ENCODE measurements at places on chromosomes 2 and 18.

- DNase-seq = no peak
These were observed 22.0 kb upstream of the SERPINB12 start for GRCh38 chr18:63520053-63520685.

DNA sequence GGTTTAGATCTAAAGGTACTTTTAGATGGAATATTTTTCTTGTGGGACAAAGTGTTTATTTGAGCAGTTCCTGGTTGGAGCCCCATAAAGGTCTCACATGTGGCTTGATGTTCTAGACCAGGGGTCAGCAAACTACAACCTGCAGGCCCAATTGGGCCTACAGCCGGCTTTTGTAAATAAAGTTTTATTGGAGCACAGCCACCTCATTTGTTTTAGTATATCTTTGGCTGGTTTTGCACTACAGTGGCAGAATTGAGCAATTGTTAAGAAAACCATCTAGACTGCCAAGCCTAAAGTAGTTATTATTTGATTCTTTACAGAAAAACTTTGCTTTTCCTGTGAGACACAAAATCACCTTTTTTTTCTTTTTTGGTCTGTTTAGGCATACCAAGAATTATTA, 41.6 kb downstream of the NDC80 start:
- no peak for DNase-seq

GRCh38 chr2:170404846-170405245, 226.9 kb downstream of the MYO3B start:
- DNase-seq = no peak

DNA sequence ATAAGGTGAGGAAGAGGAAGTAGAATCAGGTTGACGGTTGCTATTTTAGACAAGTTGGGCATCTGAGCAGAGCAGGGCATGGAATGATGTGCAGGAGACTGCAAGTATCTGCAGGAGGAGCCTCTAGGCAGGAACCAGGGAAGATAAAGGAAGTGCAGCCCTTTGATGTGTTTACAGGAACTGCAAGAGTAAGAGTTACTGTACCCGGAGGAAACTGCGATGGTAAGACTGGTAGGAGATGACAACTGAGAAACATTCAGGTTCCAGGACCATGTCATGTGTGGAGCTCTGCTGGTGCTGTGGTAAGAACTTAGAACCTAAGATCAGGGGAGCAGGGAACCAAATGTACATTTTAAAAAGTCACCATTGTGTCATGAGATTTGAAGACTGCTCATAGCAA, 134.3 kb upstream of the STON1 start:
- DNase-seq = no peak

DNA sequence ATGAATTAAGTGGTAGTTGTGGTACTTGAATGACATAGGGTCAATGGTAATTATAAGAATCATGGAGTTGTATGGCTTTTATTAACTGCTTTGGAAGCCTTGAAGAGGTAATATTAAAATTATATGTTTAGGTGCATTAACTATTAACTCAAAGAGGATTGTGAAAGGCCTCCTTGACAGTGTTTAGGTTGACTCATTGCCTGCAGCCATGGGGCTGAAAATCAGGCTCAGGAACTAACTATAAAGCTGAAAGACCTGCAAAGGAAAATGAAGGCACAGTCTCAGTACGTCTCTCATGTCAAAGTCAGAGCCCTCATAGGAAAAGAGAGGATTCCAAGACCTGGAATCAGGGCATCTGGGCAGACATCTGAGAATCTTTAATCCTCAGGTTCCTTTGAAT, 31.0 kb downstream of the CACNB4 start:
- no peak for DNase-seq

Data from smooth muscle cell of the brain vasculature (primary cell).